ENCODE measurements at places on chromosomes 12 and 14. TPM values are rescaled to one million over a fixed set of nuclear protein-coding genes. Genes with fewer than 3 reads are reported as not detected.

The LRFN5 gene
- total RNA-seq = not detected

- DNase-seq = no peak
Observed at GRCh38 chr12:75528272-75528671, 16.9 kb upstream of the KRR1 start.

GRCh38 chr14:67133144-67133543, 56.1 kb upstream of the GARIN2 start:
- DNase-seq = no peak

DNA sequence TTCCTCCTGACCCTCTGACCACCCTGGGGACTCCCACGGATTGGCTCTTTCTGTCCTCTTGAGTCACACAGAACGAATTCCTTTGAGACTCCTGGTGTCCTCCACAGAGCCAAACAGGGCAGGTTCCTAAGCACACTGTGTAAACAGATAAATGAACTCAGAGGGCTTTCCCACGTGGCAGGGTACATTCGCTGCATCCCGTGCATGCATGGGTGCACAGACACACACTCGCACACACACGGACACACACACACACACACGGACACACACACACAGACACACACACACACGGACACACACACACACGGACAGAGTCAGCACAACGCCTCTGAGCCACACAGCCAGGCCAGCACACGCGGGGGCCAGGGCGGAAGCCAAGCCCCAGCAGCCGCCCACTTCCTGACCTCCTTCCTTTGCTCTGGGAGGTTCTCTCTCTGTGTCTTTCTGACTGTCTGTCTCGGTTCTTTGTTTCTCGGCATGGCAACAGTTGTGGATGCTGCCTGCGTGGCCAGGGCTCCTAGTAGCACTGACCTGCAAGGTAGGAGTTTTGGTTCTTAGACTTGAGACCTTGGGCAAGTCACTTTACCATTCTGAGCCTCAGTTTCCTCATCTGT, 706 bp downstream of the CRACR2A start:
- peak; percentile 85 for DNase-seq

The ALX1 gene
- not detected for total RNA-seq

- peak; percentile 87 for DNase-seq
Observed at GRCh38 chr12:100154474-100155247, 12.0 kb upstream of the BLTP3B start.

GRCh38 chr12:6465467-6466183, 4.9 kb downstream of the VAMP1 start:
- peak; percentile 56 for DNase-seq

DNA sequence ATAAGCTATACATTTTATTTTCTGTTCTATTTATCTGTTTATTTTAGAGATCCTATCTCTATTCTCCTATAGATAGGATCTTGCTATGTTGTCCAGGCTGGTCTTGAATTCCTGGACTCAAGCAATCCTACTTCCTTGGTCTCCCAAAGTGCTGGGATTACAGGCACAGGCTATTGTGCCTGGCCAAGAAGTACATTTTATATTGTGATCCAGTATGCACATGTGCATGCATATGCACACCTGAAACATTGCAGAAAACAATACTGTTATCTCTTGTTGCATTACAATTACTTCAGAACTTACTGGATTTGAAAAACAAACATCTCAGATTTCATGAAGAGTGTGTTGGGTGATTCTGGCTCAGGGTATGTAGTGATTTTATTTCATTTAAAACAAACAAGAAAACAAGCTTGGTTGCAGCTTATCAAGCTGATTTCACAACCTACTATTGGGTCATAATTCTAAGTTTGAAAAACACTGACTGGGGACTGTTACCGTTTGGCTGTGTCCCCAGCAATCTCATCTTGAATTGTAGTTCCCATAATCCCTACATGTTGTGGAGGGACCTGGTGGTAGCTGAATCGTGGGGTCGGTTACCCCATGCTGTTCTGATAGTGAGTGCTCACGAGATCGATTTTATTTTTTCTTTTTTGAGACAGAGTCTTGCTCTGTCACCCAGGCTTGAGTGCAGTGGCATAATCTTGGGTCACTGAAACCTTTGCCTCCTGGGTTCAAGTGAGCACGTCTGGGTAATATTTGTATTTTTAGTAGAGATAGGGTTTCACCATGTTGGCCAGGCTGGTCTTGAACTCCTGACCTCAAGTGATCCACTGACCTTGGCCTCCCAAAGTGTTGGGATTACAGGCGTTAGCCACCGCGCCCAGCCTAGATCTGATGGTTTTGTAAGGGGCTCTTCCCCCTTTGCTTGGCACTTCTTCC, 31.3 kb downstream of the ERC1 start:
- no peak for DNase-seq

DNA sequence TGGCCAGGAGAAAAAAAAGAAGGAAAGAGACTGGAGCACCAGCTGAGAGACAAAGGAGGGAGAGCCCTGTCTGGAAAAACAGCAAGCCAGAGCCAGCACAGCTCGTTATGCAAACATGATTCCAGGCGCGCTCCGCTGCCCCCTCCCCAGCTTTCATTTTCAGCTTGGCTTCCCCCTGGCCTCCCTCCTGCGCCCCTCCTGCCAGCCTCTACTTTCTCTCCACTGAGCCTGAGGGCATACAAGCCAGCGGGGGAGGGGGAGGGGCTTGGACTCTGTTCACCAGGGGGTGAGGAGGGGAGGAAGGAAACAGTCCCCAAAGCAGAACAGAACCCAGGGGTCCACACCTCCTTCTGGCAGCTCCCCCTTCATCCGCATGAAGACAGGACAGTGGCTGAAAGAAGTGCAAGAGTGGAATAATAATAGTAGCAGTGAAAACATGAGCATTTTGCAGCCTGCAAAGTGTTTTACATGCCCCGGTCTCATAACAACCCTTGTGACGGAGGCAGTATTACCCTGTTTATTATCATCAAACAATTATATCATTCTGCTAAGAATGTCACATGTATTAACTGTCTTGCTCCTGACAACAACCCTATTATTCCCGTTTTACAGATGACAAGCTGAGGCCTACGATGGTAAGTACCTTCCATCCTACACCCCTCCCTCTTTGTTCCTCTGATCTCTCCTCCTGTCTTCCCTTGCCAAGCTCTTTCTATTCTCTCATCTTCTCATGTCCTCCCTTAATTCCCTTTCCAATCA, 24.2 kb downstream of the SMUG1 start:
- DNase-seq = no peak

The TMEM117 gene
- total RNA-seq = 0.96 TPM

DNA sequence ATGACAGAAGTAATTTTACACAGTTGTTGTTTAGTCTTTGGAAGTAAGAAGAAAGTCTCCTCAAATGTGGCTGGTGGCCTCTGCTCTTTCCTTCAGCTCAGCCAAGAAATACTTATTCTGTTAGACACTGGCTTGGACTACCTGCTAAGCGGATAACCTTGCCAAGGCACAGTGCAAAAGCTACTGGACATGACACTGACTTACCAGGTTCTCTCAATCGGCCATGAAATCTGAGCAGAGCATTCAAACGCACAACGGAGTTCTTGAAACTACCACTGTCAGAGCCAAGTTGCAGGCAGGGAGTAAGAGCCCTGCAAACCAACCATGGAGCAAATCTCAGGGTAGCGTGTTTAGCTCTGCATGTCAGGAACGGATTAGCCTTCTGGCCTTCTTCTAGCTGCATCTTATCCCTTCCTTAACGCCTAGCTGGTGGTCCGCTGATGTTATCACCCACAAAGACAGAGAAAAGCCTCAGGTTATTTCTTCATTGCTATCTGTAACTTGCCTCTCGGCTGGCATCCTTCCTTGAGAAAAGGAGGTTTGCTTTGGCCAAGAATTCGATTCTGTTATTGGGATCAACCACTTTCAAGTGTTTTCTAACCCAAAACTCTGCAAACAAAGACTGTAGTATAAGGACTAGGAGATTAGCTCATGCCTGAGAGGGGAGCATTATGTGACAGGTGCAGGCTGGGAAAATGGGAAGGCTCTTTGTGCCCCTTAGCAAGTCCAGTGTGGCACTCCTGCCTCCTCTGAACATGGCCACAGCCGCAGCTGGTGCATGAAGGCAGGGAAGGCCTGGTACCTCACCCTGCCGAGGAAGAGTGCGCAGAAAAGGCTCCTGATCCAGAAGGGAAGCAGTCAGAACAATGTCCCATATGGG, 223.4 kb downstream of the GLT1D1 start:
- DNase-seq = no peak

- no peak for DNase-seq
Observed at GRCh38 chr14:24316597-24316950, 5.3 kb downstream of the LTB4R start.

DNA sequence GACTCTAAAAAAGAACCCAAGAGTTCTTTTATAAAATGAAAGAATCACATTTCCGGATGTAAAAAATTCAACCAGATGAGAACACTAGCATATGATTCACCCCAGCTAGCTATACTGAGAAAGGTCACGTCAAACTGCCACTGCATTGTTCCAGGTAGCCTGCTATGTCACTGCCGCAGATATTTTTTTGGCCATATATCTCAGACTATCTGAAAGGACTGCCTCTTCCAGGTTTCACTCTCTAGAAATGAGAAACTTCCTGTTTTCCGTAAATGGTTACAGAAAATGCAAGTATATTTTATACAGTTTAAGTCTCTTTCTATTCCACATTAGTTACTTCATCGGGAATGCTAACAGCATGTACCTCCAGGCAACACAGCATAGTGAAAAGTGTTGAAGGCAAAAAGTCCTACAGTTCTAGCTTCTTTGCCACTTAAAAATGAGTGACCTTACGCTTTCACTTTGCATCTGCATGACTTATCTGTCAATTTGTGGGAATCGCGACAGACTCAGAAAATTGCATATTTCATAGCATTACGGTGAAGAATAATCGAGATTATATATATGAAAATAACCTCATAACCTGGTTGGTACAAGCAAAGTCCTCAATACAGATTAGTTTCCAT, 105.2 kb downstream of the MED13L start:
- peak; percentile 72 for DNase-seq

The ANO4 gene
- not detected for total RNA-seq

DNA sequence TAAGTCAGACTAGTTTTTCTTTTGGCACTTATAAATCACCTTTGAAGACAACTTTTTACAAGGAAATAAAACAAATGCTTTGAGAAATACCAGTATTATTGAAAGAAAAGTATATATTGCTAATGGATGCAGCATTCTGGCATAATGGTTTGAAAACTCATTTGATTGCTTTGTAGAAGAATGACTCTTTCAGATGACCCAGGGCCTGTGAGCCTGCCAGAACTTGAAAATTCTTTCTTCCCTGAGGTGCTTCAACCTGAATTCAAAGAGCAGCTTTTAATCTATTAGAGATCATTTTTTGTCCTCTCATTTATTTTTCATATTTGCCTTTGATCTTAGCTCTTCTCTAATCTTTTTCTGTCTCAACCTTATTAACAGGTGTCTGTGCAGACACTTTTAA, 87.4 kb downstream of the LRRK2 start:
- no peak for DNase-seq

DNA sequence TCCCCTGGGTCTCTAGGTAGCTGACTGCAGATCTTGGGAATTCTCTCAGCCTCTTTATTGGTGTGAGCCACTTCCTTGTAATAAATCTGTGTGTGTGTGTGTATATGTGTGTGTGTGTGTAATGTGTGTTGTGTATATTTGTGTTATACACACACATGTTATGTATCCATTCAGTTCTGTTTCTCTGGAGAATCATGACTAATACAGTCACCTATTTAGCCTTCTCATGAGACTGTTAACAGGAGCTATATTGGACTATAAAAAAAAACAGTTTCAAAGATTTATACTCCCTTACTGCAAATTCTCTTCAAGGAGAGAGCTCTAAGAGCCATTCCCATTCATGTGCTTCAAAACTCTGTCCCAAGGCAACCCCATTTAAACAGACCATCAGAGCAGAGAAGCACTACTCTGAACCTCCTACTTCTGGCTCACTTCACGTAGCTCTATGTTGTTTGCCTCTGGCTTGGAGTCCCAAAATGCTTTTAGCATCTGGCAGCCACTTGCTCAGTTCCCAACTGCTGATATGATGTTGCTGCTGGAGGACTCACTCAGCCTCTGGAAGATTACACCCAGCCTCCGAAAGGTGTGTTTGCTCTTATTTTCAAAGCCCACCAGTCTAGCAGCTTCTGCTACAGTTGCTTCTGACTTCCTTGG, 48.7 kb upstream of the KITLG start:
- DNase-seq = no peak

DNA sequence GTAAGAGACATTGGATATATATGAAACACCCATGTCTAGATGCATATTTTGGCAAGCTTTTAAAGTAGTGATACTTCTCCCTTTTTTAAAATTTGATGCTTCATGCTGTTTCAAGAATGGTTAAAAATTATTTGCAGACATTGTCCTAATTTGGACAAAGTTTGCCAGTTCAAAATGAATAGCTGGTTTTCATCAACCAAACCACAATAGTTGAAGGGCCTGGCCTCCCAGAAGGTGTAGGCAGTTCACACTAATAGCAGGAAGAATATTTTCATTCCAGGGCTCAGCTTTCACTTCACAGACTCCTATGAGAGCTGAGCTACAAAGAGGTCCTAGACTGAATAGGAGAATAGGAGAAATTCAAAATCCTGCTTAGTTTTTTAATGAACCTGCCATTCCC, 78.7 kb downstream of the STXBP6 start:
- DNase-seq = no peak

The FGF6 gene
- not detected for total RNA-seq

DNA sequence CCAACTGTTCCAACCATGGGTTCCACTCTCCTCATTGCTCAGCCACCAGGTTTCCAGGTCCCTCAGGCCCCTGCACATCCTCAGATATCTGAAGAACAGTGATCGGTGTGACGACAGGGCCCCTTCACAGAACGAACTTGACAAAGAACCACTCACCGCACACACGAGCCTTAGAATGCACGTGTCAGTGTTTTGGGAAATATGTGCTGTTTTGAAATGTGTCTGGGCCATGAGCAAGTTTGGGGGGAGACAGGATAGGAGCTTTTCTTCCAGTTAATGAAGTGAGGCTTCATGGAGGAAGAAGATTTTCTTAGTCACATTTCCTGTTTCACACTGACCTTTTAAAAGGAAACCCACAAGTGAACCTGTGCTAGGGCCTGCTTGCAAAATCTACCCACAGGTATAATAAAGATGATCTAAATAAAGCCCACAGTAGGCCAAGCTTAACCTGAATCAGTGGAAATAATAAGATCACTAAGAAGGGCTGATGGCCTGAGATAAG, 58.6 kb downstream of the ZFP36L1 start:
- peak; percentile 86 for DNase-seq

The SDR9C7 gene
- not detected for total RNA-seq

The BRAP gene
- 16.3 TPM for total RNA-seq

The ACSS3 gene
- total RNA-seq = not detected

Measured in activated CD8-positive, alpha-beta T cell treated with anti-CD3 and anti-CD28 coated beads for 36 hours (primary cell).